ENCODE measurements at places on chromosomes 2 and 18.

DNA sequence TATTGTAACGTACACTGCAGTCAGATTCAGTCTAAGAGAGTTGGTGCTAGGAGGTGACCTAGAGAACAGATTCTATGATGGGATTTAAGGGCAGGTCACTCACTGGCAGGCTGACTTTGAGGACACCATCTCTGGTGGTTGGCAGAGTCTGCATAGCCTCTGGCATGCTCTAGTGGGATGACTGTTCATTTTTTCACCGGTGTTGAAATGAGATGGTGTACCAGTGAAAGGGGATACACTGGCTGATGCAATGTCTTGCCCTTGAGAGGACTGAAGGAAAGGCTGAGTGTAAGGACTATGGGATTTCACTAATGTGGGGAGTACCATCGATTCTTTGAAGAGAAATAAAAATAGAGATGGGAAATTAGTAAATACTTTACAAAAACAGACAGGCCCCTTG is 186.9 kb upstream of the PIEZO2 start:
- DNase-seq = no peak

DNA sequence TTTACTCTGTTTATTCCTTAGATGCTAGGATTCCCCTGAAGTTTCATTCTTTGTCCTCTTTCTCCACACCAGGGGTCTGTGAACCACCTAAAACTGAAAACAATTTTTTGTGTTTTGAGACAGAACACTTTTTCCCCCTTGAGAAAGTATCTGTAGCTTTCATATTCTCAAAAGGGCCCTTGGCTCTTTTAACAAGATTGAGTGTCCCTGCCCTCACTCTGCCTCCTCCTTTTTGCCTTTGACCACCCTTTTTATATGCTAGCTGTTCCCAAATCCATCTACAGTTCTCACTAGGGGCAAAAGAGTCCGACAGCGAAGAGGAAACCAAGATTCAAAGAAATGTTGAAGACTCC is 883 bp upstream of the EHBP1 start:
- DNase-seq = no peak

DNA sequence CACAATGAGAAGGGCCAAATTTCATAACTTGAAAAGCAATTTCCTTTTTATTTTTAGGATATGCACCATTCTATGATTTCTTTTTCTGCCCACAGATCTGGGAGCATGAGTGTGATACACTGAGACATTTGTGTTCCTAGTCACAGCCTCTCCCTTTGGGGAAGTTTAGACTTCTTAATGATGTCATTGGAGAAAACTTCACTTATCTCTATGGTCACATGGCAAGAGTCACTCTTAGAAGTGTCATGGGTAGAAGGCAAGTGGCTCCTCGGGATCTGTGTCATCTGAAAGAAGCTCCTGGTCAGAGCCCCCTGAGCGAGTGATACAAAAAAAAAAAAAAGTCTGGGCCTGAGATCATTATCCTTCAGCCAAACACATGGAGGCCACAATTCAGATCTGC is 62.5 kb upstream of the LGALSL start:
- no peak for DNase-seq

DNA sequence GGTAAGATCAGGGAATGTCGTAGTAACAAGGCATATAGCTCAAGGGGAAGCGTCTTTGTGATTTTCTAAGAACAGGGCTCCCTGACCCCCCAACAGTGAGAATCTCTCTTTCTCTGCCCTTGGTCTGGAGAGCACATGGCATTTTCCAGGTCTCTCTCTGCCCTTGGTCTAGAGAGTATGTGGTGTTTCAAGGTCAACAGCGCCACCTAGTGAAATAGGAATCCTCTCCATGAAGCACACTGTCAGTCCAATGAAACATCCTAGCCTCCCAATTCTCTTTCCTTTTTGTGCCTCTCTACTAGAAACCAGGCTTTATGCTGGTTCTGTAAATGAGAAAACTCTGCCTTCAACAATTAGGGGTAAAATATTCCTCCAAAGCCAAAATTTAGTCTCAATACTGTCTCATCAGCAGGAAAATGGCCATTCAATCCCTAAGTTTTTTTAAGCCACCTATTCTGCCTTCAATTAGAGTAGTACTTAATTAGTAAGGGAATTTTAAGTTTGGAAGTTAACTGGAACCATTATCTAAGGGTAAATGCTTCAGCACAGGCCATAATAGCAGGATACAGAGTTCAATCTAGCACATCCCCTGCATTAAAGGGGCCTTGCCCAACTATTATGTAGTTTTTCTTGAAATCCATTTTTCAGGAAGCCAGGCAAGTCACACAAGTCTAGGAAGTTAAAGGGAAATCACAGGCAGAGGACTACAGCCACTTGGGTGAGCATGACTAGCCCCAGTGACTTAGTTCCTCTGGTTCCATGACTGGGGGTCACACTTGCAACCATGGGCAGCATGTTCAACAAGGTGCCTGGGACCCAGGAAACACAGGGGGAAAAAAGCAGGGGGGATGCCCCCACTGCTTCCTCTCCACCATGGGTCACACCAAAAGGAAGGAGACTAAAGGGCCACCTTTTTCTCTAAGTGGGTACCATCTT is 12.4 kb downstream of the DYM start:
- DNase-seq = no peak

DNA sequence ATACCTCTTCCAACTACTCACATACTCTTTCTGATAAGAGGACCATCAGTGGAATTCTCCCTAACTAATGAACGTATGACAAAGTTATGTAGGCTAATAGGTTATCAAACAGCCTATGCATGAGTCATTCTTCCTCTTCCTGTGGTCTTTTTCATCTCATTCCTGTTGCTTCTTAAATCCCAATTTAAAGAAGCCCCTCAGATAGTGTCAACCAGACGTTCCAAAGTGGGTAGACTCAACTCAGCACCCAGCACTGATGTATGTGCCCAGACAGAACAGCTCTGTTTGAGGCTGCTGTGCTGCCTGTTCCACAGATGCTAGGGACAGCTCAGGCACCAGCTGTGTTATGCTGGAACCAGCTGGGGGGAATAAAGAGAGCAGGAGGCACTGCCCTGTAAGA is 52.6 kb downstream of the CXCR4 start:
- no peak for DNase-seq

- DNase-seq = no peak
Measured at GRCh38 chr2:226461981-226462380, 337.6 kb downstream of the IRS1 start.

GRCh38 chr2:108641756-108642155 is 77.5 kb upstream of the RANBP2 start:
- DNase-seq = no peak

DNA sequence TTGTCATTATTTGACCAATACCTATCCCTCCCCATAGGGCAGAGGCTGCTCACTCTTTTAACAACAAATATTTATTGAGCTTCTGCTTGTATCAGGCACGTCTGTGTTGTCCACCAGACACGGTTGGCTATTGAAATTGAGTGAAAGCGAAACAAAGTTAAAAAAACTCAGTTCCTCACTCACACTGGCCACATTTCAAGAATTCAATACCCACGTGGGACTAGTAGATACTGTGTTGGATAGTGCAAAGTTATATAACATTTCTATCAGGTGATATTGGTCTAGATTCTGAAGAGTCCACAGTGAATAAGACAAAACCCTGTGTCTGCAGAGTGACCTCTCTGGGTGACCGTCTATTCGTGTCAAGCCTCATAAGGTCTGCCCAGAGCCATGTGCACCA is 43.9 kb upstream of the GALR1 start:
- no peak for DNase-seq

DNA sequence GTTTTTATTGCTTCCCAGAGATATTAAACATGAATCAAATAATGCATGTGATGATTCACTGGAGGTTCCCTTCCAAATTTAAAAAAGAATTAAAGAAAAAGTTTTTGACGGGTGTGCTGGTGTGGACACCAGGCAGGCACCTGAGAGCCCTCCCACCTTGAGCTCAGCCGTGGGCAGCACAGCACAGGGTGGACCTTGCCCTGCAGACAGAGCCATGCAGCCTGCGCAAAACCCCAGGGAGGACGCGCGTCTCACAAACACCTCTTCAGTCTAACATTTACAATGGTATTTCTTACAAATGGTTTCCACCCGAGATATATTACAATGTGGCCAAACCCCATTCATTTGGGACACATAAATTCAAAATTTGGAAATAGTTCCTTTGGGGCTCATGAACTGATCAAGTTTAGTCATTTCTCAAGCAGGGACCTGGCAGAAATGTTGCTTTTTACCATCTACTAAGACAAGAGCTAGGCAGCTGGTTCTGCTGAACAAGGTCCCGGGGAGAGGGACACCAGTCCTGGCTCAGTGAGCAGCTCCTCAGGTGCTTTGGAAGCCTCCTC is 45.4 kb downstream of the ODC1 start:
- no peak for DNase-seq

- DNase-seq = no peak
Measured at GRCh38 chr2:233012301-233012971, 620 bp downstream of the NGEF start.

DNA sequence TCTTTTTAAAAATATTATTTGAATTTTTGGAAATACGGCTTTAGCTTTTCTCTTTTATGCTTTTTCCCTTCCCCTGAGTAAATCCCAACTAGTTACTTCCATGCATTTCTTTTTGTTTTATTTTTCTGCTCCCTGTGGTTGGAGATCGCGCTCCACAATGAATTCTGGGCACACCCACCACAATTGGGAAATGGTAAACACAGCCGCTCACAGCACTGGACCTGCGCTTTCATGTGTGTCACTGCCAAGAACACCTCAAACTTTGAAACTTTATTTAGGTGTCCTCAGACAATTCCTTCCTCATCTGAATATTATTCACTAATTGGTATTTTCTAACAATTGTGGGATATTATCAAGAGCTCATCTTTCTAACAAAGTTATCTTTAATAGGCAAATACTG is 82.8 kb upstream of the TMEM18 start:
- DNase-seq = no peak

DNA sequence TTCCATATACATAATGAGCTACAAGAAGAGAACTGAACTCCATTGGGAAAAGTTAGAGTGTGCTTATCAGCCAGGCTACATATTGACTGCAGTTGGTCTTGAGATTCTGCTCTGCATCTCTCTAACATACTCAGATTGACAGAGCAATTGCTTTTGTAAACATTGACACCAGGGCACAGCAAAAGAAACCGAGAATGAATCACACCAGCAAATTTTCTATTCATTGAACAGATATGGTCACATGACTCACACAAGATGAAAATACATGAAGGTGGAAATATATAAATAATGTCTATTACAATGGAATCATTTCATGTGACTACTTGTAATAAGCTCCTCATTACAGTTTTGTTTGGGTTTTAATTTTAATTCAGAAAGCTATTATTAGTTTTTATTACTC is 691.9 kb upstream of the TMEFF2 start:
- DNase-seq = no peak

GRCh38 chr2:46552079-46552478 is 72.7 kb downstream of the TMEM247 start:
- DNase-seq = no peak

DNA sequence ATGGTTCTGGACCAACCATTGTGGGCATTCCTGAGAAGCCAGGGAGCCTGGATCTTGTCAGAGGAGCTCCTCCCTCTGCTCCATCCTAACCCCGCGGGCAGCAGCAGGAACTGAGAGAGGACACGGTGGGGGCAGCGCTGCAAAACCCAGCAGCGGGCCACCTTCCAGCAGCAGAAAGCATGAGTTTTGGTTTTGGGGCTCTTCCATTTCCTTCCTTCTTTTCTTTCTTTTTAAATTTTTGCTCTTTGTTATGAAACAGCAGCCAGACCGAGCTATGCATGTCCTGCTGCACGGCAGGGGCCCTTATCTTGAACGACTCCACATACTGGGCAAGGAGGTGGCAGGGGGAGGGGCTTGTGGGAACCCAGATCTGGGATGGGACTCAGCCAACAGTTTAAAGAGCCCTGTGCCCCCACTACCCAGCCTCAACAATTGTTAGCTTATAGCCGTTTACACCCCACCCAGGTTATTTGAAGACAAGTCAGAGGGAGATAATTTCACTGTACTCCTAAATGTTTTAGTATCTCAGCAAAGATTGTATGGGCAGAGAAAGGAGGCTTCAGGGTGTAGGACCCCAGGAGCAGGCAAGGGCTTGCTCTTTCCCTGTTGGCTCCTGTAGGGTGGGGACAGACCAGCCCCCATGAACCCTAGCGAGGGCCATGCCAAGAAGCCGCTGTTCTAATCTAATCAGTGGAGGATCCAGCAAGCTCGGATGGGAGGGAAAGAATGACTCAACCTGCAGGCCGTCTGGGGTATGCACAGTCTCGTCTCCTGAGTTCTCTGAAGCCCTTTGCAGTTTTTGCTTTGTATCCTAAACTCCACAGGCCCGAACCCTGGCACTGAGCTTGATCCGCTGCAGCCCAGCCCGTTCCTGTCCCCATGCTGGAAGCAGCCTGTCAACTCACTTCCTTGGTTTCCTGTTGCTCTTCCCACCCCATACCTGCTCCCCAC is 75.3 kb downstream of the LRRFIP1 start:
- DNase-seq = no peak

GRCh38 chr2:136932700-136933099 is 167.4 kb downstream of the THSD7B start:
- no peak for DNase-seq

DNA sequence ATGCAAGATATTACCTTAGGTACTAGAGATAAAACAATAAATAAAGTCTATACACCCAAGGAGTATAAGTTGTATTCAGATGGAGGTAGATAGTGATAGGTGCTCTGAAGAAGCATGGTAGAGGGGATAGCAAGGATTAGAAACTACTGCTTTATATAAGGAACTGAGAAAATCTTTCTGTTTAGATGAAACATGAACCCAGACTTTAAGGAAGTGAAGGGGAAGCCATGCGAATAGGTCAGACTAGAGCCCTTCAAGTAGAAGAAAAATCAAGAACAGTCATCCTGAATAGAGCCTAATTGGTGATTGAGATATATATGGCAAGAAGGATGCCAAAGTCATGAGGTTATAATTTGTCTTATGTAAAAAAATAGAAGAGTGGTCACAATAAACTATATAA is 900.1 kb downstream of the MBD2 start:
- no peak for DNase-seq

GRCh38 chr2:42906557-42907411 is 114.4 kb upstream of the HAAO start:
- DNase-seq = no peak

DNA sequence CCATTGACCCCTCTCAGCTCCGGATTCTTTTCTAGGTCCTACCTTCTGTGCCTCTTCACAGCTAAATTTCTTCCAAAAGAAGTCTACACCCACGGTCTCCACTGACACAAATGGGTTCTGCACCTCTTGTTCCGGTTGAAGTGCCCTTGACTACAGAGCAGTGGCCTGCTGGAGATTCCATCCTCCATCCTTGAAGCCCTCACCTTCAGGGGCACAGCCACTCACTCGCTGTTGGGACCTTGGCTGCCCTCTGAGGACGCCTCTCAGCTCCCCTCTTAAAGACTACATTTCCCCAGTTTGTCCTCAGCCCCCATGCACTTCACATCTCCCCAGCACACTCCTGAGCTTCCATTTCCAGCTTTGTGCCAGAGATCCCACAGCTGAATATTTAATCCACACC is 226.3 kb downstream of the ATAD2B start:
- no peak for DNase-seq

GRCh38 chr2:231891514-231891905 is 34.7 kb downstream of the NPPC start:
- DNase-seq = no peak

DNA sequence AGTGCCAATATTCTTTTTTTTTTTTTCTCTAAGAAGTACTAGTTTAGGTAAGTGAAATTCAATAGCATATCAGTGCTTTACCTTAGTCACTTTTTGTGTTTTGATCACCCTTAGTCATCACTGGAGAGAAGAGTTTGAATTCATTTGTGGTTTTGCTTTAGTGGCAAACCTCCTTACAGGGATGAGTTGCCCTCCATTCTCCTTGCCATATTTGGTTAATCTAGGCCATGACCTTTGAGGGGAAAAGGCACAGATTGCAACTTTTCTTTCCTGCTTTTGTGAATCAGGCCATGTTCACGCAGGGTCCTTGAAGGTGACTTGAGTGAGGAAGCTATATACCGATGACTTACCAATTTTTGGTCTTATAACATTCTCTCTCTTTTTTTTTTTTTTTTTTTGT is 34.4 kb downstream of the PLEKHA3 start:
- DNase-seq = no peak

All from stimulated activated CD8-positive, alpha-beta memory T cell treated with anti-CD3 and anti-CD28 coated beads, Interleukin-2, amount 100 ng/mL, for 1 hour (primary cell).